ENCODE measurements at places on chromosomes 3 and 15.

- DNase-seq = no peak
These were observed 21.9 kb upstream of the SSR3 start for GRCh38 chr3:156576651-156577348.

- no peak for DNase-seq
These were observed 32.3 kb downstream of the PAQR9 start for GRCh38 chr3:142931222-142931621.

GRCh38 chr15:67463488-67463887 lies 57.4 kb upstream of the C15orf61 start:
- DNase-seq = no peak

DNA sequence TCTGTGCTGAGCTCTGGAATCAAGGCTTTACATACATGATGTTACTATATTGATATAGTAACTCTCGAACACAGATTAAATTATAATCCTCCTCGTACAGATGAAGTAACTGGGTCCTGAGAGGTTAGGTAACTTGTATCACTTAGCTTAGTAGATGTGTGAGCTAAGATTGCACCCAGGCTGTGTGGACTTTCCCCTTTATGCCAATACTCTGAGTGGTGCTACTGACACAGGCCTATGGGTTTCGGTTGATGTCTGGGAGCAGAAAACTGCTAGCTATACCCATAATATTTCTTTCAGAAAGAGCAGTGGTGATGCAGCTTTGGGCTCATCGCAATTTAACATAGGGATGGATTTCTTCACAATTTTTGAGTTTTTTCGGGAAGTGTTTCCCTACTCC lies 259.7 kb downstream of the RBMS3 start:
- DNase-seq = no peak

DNA sequence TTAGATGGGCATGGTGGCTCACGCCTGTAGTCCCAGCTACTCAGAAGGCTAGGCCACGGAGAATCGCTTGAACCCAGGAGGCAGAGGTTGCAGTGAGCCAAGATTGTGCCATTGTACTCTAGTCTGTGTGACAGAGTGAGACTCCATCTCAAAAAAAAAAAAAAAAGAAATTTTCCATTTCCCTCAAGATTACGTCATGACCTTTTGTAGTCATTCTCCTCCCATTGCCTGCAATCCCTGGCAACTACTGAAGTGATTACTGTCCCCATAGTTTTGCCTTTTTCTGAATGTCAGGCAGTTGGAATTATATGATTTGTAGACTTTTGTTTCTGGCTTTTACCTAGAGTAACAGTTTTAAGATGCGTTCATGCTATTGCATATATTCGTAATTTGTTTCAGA lies 28.0 kb downstream of the WDR76 start:
- no peak for DNase-seq
